Breast epithelium (tissue), 4 donors: ENCODE measurements at places on chromosomes 2 and 18.

- DNase-seq = no peak
Observed at GRCh38 chr2:241719093-241719492, 15.3 kb upstream of the D2HGDH start.

- DNase-seq = no peak
Observed at GRCh38 chr2:9639000-9639602, 8.3 kb upstream of the YWHAQ start.

GRCh38 chr2:112087346-112088020 lies 32.4 kb downstream of the TMEM87B start:
- no peak for DNase-seq

DNA sequence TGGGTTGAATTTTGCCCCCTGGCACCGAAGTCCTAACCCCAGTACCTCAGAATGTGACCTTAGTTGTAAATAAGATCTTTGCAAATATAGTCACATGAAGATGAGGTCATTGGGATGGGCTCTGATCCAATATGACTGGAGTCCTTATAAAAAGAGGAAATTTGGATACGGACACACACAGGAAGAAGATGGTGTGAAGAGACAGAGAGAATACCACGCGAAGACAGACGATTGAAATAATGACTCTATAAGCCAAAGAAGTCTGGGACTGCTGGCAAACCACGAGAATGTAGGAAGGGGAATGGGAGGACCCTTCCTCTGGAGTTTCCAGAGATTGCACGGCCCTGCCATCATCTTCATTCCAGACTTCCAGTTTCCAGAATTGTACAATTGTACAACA lies 98.6 kb downstream of the CPO start:
- DNase-seq = no peak

DNA sequence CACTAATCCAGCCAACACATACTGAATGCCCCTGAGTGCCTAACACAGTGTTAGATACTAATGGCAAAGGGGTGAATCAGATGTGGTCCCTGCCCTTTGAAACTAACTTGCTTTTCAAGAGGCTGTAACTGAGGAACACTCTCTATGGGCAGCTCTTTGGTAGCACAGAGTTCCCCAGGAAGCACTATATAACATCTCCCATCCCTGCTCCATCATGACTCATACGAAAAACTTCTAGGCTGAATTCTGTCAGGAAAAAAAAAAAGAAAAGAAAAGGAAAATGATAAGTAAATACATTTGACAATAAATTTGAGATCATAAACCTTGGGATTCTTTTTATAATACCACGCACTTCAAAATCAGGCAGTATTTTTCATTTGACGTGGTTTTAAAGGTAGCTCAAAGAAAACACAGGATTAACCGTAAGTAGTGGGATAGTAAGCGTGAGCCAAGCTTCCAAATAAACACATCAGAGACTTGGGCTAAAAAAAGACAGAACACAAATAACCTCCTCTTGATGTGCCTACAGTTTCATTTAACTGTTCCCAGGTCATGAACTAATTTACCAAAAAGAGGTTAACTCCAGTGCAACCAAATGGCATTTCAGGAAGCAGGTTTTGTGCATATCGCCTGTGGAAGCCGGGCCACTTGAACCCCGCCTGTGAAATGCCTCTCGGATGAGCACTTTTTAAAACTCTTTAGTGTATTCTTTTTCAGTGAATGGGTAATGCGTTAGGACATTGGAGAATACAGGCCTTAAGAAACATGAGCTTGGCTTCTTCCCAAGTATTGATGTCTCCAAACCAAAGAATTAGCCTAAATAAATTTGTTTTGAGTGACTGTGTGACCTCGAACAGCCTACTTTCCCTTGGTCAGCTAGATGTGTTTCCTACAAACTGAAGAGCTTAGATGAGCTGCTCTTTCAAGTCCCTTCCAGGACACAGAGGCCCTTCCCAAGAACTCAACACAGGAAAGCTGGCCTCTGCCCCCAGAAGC lies 42.0 kb downstream of the RDH14 start:
- no peak for DNase-seq

DNA sequence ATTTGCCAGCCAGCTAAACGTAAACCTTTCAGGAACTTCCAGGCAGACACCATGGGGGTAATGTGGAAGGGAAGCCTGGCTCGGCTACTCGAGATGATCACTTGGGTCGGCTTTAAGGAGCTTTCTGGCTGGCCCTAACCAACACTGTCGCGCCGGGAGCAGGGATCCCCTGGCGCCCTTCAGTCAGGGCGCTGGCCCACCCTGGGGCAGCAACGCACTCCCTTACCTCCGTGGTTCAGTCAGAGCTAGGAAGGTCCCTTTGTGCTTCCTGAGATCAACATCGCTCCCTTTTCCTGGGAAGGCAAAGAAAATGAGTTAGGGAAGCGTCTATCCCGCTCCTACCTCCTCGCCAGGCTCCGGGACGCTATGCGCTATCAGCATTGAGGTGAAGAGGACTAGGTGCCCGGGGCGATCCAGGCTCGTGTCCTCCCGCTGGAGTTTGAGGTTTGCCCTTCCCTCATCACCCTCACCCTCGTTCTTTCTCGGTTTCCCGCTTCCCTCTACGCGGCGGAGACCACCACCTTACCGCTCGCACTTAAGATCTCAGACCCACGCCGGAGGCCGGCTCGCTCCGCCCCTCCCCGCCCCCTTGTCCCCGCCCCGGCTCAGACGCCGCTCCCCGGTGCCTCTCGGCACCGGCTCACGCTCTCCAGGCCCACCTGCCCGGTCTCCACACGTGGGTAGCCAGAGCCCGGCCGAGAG lies 449 bp upstream of the ATRAID start:
- no peak for DNase-seq

GRCh38 chr2:127416506-127417001 lies 1.7 kb upstream of the PROC start:
- DNase-seq = no peak

GRCh38 chr2:178734518-178734917 lies 72.7 kb downstream of the TTN start:
- DNase-seq = no peak

GRCh38 chr2:132951008-132951714 lies 281.2 kb upstream of the LYPD1 start:
- DNase-seq = no peak

DNA sequence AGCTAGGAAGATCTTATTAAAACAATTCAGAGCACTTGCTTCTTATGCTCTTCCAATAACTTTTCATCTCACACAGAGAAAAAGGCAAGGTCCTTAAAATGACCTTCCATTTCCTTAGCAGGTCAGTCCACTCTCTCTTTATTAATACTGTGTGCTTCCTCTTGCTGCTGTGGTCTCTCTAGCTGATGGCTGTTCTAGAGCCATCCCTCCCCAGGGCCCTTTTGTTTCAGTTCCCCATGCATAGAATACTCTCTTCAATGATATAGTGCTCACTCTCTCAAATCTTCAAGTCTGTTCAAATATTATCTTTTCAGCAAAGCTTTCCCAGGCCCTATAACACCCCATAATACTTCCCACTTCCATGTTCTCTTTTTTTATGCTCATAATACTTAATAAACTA lies 469.3 kb downstream of the METTL4 start:
- no peak for DNase-seq

DNA sequence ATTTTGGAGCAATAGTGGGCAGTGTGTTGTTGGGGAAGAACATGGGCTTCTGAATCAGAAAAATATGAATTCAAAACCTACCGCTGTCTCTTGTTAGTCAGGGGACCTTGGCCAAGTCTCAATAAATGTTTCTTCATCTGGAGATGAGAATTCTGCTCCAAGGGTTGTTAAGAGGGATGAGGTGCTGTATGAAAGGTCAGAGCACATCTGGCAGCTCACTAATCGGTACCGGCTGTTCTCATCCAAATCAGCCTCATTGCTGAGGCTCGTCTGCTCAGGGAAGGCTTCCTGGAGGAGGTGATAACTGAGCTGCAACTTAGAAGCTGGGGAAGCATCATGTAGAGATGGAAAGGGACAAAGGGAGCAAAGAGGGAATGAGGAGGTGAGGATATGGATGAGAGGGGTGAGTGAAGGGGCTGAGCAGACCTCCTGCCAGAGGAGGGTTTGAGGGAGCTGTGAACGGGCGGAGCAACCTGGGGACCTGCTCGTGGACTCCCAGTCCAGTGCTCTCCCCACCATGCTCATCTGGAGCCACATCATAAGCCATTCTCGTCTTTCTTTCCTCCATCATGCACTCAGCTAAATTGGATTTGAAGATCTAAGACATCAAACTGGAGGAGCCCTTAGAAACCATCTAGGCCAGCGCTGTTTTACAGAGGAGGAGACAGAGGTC lies 47.4 kb downstream of the GREB1 start:
- no peak for DNase-seq

DNA sequence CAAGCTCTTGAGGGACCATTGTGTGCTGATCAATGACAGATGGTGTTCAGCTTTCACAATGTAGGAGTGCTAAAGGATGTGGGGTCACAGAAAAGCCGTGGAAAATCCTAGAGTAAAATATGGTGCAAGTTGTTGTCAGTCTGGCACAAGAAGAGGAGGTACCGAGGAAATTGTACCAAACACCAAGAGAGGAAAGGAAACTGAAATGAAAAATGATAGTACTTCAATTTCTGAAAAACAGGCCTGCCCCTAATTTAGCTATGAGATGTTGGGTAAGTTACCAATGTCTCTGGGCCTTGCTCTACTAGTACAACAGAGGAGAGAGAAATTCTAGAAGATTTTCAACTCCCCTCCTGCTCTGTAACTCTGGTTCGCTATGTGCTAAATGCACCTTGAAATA lies 78.8 kb upstream of the PELI1 start:
- DNase-seq = no peak

GRCh38 chr2:186294248-186294888 lies 191.7 kb upstream of the ZC3H15 start:
- DNase-seq = no peak

- no peak for DNase-seq
Observed at GRCh38 chr2:25590921-25591505, 82.4 kb downstream of the DTNB start.

DNA sequence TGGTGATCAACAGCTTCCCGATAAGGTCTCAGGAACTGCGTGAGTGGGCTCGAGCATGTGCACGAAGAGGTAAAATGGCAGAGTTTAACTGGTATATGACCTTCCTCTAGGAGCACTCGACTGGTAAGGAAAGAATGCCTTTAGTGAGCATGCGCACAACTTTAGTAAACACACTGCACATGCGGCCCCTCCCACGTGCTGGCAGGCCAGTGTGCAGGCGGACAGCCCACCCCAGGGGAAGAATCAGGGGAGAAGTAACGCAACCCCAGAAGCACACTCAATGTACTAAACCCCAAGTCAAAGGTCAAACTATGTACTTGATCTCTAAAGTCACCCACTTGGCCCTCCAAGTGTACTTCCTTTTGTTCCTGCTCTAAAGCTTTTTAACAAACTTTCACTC lies 28.7 kb upstream of the SLC25A52 start:
- no peak for DNase-seq

DNA sequence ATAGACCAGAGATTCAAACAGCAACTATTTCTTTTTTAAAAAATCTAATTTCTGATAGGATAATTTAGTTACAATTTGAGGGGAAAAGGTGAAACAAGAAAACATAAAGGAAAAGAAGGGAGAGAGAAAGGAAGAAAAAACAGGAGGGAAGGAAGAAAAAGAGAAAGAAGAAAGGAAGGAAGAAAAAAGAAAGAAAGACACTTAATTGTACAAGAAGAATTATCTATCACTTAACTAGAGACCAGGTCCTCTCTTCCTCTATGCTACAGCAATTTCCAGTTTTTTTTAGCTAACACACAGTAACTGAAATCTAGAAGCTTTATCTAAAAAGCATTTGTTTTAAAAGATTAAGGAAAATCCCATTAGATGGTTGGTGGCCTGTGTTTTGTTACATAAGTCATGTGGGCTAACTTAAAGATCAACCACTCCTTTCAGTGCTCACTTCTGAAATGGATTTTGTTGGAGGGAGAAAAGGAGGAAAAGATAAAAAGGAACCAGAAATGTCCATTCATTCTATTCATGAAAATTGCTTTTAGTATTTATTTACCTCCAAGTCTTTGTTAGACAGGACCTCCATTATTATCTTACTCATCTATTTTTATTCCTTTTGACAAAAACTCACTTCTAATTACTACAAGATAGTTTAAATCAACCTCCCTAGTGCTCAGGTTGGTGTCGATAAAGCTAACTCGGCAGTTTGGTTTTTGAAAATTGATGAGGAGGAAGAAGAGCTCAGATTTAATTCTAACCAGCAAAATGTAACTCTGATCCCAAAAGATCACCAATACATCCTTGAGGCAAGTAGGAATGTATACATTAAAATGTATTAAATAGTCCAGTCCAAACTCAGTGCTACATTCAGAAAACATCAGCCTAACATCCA lies 251.5 kb upstream of the FN1 start:
- no peak for DNase-seq

- no peak for DNase-seq
Observed at GRCh38 chr18:68733707-68734106, 18.8 kb upstream of the TMX3 start.

- DNase-seq = no peak
Observed at GRCh38 chr2:99285526-99285925, 15.5 kb downstream of the LYG1 start.

GRCh38 chr2:84858123-84858522 lies 22.8 kb downstream of the TRABD2A start:
- DNase-seq = no peak
